ENCODE measurements at places on chromosomes 12 and 14. TPM values are rescaled to one million over a fixed set of nuclear protein-coding genes. Genes with fewer than 3 reads are reported as not detected.

GRCh38 chr12:42468921-42469320, 120.6 kb downstream of the PRICKLE1 start:
- no peak for DNase-seq

Gene SLC17A8
- total RNA-seq = 0.23 TPM

GRCh38 chr14:22623047-22623446, 21.1 kb downstream of the OR6J1 start:
- no peak for DNase-seq

DNA sequence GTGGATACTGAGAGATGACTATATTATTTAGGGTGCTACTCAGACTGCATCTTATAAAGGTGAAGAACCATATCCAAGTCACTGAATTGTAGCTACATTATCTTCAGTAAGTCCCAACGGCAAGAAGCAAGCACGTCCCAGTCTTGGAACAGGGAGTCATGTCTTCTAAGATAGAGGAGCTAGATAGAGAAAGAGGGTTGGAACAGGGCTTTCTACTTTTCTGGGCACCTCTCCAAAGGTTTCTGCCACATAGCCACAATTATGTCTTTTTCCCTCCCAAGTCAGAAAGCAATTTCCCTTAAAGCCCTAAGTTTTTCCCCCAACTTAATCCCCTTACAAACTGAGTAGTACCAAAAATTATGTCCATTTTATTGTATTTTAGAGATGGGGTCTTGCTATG, 22.4 kb downstream of the MAPK1IP1L start:
- no peak for DNase-seq

DNA sequence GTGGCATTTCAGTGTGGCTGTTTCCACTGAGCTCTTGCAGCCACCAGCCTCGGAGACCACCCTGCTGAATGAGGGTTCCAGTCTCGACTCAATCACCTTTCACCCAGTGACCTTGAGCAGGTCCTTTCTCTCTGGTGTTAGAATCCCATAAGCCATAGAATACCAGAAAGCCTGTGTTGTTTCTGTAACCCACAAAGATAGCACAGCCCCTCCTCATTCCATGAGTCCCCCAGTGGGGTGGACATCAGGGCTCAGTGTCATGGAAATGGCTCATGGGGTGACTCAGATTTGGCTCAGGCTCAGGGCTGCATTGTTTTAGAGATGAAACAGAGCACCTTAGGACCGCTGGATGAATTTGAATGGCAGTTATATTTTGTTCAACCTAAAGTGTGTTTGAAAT, 171.5 kb downstream of the PTPN11 start:
- DNase-seq = no peak

GRCh38 chr12:131893605-131894312, 663 bp upstream of the ULK1 start:
- no peak for DNase-seq

- DNase-seq = peak; percentile 39
Measured at GRCh38 chr14:104393898-104394381, 185.6 kb upstream of the C14orf180 start.

Gene ACOT4
- total RNA-seq = 9.9 TPM

DNA sequence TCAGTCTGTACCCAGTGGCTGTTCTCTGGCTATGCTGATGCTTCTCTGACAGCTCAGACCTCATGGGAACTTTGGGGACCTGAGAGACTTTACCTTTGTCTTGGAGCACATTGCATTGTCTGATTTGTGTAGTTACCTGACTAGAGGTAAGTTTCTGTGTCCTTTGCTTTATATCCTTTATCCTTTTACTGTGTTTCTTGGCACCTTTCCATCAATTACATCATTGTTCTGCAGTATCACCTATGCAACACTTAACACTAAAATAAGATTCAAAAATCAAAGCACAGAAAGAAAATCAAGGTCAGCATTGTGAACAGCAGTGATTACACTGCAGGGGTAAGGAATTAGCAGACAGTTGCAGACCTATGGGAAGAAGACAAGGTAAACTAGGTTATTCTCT, 43.8 kb downstream of the SLC35F4 start:
- DNase-seq = no peak

Gene RFX4
- not detected for total RNA-seq

Gene P2RX7
- 3.5 TPM for total RNA-seq

DNA sequence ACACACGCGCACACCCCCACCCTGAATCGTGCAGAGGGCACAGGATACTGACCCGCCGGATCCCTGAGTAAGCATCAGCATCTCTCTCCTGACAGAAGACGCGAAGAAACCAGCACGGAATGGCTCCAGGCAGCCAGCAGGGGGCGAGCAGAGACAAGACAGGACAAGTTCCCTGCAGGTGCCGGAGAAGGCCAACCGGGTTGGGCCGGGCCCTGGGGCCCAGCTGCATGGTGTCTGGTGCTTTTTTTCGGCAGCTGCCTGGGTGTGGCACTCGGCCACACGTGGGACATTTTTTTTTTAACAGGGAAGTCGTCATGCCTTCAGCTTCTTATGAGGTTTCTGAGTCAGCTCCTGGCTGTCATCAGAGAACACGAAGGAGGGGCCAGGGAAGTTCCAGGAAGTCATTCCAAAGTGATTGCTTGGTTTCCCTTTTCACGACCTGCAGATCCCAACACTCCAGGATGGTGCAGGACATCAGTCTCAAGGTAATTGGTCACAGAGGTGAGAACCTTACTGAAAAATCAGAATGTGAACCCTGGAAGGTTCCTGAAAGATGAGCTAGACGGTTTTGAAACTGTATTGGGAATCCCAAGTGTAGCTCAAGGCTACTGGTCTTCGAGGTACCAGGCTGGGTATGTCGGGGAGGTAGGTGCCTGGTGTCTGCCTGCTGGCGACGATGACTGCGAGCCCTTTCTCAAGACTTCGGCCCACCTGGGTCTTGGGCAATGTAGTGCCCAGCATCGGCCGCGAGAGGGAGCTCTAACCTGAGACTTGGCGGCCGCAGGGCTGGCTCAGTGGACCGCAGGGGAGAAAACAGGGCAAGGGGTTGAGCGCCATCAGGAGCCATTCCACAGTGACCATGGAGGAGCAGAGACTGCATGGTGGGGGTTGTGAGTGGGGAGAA, 190.8 kb upstream of the PRMT8 start:
- peak; percentile 85 for DNase-seq

Gene KRT75
- total RNA-seq = not detected

Gene PLA2G1B
- 3.0 TPM for total RNA-seq

DNA sequence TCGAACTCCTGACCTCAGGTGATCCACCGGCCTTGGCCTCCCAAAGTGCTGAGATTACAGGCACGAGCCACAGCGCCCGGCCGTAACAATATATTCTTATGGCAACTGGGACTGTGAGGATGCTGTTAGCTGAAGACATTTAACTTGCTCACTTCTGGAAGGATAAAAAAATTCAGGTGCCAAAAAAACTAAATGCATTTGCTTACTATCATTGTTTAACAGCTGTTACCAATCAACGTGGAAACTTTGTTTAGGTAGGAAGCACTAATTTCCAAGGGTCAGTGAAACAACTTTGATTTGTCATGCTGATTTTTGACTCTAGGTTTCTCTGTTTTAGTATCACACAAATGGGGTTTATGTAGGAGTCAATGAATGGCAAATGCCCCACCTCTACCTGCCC, 297.3 kb downstream of the ERC1 start:
- DNase-seq = no peak

- DNase-seq = peak; percentile 58
Measured at GRCh38 chr12:122946690-122947341, 19.4 kb downstream of the ABCB9 start.

GRCh38 chr12:117671734-117672133, 297.1 kb downstream of the KSR2 start:
- DNase-seq = peak; percentile 48

Gene MYF6
- not detected for total RNA-seq

GRCh38 chr12:6630736-6631135, 5.0 kb downstream of the LPAR5 start:
- DNase-seq = no peak

DNA sequence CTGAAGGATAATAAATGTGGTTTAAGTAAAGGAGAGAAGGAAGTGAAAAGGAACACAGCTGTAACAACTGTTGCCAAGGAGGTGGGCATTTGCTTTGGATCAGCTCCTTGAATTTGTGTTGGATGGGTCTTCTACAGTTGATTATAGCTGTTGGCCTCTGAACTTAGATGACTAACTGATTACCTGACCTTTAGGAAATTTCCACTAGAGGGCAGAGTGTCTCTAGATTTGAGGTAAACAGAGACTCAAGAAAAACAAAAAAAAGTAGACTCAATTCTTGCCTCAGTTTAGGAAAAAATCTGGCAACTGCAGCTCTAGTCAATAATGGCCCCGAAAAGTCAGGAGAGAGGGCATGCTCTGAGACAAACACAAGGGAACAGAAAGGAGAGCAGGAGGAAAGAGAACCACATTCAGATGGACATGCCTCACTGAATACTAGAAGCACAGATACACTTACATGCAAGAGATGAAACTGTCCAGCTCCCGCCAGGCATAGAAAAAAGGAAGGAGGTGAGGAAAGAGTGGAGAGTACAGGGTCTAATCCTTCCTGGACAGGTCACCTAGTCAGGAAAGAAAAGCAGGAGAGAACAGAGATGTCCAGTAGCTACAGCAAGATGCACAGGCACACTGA, 20.6 kb downstream of the COX14 start:
- DNase-seq = no peak

Gene AQP2
- total RNA-seq = not detected

Gene TAS2R30
- total RNA-seq = 1.4 TPM

DNA sequence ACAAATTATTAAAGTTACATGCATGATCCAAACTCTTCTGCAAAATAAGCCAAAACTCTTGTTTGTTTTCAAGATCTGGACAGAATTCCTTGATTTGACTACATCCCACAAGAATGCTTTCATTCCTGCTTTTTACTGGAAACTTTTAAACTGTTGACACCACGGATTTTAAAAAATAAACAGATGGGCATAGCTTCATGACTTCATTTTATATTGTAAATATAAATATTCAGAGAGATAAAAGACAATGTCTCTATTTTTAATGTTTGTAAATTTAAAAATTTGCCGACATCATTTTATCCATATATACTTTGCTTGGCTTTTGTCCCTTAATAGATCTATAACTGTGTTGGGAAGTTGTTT, 134.3 kb upstream of the DCN start:
- no peak for DNase-seq

DNA sequence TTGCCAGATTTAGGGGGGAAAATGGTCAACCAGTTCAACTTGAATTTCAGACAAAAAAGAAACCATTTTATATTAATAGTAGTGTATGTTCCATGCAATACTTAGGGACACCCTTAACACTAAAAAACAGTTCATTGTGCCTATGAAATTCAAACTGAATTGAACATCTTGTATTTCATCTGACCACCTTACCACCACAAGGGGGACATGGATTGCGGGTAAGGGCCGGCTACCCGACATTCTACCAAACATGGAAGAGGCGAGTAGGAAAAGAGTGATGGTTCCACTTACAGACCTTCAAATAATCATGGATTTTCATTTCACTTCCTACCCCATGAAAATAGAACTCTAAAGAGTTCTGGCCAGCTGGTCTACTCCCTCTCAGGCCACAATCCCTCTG, 10.3 kb upstream of the STK38L start:
- no peak for DNase-seq

GRCh38 chr12:124566161-124566996, 1.0 kb downstream of the NCOR2 start:
- peak; percentile 89 for DNase-seq
